ENCODE measurements at places on chromosomes 7 and 10.
A peak's percentile ranks its signal among the peaks of the same experiment; 100 is the strongest.

DNA sequence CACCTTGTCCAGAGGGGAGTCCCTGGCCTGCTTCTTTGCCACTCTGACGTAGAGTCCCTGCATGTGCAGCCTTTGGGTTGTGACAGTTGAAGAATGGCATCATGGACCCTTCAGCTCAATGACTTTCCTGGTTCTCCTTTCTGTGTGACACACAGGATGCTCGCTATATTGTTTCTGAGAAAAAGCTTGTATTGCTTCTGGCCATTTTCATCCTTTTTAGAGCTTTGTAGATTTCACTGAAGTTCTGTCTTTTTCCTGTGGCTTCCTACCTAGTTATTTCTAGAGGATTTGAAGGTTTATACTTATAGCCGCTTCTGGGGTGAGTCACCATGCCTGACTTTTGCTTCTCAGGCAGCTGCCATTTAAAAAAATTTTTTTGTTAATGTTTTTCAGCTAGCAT, 27.0 kb downstream of the SND1 start:
- DNase-seq: no peak

DNA sequence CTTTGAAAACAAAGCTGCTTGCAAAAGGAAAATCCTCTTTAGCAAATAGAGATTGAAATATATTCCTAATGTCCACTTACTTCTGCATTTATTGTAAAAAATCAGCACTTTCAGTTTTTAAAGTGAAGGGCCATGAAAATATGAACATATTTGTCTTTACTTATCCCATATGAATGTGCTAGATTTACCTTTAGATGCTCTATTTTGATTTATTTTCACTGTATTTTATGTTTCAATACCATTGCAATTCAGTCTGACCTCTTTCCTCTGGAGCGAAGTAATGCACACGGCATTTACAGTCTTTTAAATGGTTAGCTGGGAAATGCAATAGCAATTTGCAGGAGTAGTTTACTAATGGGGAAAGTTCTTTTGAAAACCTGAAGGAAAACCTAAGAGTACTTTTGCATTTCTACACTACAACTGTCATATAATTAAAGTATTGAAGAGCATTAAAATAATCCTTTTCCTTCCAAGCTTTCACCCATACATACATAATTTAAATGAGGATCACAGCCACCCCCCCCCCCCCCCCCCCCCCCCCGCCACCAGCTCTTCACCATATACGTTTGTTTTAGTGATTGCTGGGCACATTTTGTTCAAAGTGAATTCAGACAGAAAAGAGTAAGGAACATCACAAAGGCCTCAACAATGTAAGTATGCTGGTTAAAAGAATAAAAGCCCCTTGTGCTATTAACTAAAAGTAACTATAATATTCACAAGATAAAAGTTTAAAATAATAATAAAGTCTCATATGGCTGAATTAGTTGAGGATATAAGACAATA, 3.5 kb downstream of the SKIDA1 start:
- no peak for DNase-seq

GRCh38 chr7:130350945-130351790, 6.6 kb downstream of the CPA5 start:
- DNase-seq: no peak

GRCh38 chr10:113576852-113577251, 24.0 kb downstream of the HABP2 start:
- DNase-seq: no peak

- no peak for DNase-seq
These were observed 12.6 kb downstream of the SYPL1 start for GRCh38 chr7:106099539-106099938.

DNA sequence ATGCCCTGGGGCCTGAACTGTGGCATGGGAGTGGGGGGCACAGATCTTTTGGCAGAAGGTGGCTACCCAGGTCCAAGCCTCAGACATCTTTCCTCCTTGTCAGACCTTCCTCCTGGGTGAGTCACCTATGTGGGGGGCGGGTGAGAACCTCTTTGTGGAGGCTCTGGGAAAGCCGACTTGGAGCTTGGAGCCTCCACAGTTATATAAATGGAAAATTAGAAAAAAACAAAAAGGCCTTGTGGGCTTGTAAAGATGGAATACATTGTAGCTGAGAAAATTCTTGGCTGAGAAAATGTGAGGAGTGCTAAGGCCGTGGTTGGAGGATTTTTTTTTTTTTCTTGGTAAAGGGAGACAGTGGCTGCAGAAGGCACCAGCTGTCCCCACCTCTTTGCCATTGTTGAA, 292.5 kb downstream of the CCDC3 start:
- DNase-seq: no peak

DNA sequence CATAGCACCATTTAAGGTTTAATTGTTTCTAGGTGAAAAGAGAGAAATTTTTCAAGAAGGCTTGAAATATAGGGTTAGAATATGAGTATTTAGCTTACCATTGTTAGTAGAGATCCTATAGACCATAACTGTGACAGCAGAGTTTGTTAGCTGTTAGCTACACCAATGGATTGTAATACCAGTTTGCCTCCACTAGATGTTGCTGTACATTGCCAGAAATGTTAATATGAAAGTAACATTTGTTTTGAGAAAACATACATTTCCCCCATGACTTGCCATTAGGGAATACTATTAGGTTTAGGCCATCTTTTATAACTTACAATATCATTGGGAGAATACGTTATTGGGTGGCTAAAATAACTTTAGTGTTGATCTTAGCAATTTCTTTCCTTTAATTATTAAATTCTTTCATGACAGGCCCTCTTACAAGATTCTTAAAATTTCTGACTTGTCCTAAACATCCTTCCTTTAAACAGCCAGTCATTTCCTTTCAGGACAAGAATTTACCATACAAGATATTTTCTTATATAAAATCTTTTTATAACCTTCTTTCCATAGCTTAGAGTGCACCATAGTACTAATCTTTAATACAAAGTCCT, 39.5 kb downstream of the ZNF117 start:
- DNase-seq: no peak

DNA sequence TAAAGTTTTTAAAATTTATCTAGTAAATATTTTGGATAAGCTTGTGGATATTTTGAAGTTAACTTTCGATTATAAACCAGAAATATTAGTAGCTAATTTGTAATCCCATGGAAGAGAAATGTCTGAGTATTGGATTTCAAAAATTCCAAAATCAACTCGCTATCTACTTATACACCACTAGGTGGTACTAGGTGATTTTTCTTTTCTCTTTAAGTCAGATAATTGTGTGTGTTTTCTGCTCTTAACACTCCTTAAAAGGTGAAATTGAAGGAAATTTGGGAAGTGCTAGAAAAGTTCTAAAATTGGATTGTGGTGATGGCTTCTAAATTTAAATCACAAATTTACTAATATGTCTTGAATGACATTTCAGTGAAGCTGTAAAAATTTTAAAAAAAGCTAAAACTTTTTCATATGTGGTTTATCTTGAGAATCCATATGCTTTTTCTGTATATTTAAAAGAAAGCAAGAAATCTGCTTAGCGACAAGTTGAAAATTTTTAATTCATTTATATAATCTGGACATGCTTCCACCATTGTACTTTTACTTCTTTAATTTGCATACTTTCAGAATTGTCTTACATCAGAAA, 90.2 kb downstream of the IPMK start:
- DNase-seq: no peak

DNA sequence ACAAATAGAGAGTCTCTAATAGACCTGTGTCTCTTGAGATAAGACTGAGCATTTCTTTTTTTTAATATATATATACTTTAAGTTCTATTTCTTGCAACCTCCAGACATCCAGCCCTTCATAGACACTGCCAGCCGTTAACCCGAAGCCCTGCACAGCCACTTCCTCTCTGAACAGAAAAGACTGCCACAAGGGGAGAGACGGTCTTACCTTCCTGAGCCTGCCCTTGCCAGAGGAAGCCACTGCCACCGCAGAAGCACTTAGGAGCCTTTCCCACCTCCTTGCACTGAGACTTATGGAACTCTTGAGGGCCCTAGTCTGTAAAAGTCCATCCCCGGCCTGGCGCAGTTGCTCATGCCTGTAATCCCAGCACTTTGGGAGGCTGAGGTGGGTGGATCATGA, 31.8 kb upstream of the PRSS1 start:
- DNase-seq: no peak

DNA sequence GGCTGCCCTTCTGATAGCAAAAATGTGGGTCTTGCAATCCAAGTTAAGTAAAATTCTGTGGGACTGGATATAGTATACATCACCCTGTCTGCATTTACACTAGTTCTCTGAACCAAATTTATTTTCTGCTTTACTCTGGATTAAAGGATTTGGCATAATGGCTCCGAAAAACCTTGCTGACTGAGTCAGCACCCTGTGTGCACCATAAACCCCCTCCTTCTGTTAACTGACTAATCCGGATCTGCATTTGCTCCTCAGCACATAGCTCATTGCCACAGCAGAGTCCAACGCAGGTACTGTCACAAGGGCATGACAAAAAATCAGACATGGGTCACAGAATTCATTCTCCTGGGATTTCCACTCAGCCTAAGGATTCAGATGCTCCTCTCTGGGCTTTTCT, 1.3 kb downstream of the OR2A5 start:
- no peak for DNase-seq

DNA sequence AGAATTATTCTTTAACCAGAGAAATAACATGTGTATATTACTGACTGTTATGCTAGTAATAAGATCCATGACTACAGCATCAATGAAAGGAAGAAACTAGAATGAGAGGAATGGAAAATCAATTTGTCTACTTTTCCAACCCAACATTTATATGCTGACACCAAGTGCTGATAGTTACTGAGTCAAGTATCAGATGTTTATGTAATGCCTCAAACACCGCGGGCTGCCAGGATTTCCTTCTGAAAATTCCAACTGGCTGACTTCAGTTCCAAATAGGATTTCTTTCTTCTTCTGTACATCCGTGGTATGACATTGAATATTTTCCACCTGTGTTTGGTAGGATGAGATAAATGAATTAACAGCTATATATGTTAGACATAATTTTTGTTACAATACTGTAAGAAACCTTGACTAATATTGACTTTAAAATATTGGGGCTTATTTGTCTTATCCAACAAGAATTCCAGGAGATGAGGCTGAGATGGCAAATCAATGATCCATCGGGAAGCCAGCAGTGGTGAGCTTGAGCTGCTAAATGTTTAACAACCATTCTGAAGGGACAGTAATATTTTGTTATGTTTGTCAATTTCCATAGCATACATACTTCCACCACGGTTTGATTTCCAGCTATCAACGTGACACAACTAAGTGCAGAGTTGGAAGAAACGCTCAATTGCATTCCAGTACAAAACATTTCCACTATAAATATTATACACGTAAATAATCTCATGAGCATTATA, 435.2 kb upstream of the AUTS2 start:
- DNase-seq: no peak

GRCh38 chr7:7639847-7640220, 718 bp upstream of the UMAD1 start:
- peak; percentile 28 for DNase-seq

GRCh38 chr10:32376097-32376496, 29.1 kb upstream of the EPC1 start:
- DNase-seq: no peak

GRCh38 chr7:68319061-68319460, 1279.2 kb upstream of the AUTS2 start:
- no peak for DNase-seq
